ENCODE measurements at places on chromosomes 16 and 17.

DNA sequence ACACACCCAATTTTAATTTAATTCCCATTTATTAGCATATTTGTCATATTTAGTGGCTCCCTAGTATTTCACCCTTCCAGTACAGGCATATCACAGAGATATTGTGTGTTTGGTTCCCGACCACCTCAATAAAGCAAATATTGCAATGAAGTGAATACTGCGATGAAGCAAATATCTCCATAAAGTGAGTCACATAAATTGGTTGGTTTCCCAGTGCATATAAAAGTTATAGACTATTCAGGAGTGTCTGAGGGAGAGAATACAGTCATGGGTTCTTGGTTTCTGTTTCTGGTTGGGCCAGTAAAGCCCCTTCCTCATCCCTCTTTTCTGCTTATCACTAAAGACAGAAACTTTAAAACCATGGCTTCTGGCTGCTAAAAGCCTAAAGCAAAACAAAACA, 295.4 kb upstream of the AXIN2 start:
- DNase-seq = no peak

DNA sequence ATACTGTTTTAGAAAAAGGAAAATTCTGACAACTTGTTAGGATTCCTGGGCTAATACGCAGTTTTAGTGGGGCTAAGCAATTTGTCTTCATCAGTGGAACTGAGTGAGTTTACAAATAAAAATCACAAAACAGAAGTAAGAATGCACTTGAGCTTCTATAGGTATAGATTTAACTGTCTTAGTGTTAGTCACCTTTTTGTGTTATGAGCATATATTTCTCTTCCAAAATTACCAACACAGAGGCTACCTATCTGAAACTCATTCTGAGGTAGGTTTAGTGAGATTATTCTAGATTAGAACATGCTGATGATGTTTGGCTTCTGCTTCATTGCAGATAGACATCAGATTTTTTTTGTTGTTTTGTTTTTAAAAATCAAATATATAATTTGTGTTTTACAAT, 23.2 kb downstream of the METTL9 start:
- DNase-seq = no peak

DNA sequence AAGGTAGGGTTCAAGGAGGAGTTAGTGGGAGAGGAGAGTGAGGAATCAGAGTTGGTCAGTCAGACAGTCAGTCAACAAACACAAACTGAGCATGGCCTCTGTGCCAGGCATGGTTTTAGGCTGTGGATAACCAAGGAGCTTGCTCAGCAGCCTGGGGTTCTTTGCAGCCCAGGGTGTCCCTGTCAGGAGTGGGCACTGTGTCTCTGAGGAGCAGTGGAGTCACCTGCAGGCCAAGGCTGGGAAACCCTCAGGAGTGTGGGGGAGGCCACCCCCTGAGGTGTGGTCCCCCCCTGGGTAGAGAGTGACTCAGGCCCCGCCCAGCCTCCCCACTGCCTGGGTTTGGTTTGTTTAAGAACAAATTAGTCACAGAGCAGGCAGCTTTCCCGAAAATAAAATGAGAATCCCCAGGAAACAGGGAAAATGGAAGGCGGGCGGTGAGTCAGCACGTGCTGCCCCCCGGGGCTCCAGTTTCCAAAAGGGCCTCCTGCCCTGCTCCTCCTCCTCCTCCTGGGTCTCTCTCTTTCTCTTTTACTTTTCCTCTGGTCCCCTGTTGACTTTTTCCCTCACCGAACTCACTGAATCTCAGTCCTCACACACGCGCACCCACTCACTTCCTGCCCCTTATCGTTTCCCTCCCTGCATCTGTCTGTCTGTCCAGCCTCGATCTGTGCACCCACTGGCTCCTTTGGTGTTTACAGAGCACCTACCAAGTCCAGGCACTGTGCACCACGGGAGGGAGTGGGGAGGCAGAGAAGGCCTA, 44.3 kb downstream of the SOCS3 start:
- peak; percentile 90 for DNase-seq

- no peak for DNase-seq
Measured at GRCh38 chr17:80498242-80498919, 22.0 kb upstream of the NPTX1 start.

- DNase-seq = no peak
Measured at GRCh38 chr16:74605746-74606520, 981 bp downstream of the GLG1 start.

DNA sequence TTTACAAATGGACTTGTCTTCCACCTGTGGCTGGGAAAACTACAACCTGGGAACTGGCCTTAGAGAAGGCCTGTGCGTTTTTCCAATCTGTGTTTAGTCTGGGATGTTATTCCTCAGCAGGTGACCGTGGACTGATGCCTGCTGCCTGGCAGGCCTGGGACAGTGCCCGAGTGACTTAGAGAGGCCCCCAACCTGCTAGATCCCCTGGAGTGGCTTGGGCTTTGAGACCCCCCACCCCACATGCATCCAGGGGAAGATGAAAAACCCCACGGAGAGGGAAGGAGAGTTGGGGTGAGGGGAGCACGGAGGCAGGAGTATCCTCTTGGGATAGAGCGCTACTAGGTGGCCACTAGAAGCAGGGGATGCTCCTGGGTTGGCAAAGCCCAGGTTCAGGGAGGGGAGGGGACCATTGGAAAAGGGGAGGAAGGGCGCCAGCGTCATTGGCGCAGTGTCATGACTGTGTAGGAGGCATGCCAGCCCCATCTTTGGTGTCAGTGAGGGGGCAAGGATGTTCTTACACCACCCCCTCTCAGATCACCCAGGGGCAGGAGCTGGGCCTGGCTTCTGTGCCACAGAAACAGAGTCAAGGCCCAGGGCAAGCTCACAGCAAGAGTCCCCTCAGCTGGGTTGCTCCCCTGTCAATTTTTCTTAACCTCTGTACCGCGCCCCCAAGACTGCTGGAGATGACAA, 54.1 kb downstream of the MEAK7 start:
- DNase-seq = no peak

GRCh38 chr17:34800661-34801060, 160.6 kb downstream of the CCT6B start:
- no peak for DNase-seq

DNA sequence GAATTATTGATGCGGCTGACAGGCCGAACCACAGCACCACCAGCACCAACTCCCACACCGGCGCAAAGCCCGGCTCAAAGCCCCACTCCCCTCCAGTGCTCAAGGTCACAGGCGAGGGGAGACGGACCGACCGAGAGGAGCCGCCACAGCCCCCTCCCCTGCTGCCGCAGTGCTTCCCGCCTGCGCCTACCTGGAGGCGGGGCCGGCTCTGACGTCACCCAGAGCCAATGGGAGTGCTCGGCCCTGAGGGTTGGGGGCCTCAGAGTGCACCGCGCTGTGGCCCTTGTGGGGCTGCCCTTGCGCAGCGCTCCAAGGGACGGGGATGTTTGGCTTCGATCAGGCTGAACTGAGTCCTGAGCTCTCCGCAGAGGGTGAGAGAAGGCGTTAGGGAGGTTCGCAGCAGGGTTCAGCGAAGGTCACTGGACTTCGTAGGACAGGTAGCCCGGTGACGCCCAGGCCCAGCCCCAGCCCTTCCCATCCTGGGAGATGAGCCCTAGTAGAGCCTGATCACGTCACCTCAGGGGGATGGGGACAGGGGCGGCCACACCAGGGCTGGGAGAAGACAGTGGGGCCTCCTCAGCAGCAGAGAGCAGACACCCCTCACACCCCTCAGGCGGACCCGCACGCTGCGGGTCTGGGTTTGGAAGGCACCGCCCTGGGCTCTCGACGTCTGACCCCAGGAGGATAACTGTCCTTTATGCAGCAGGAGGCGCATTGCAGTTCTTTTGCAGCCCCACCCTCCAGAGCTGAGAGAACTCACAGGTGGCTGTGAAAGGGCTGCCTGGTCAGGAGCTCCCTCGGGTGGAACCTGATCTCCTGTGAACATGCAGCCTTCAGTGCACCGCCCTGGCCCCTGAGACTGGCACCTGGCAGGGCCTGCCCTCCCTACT, 1.5 kb downstream of the NDRG4 start:
- peak; percentile 89 for DNase-seq

DNA sequence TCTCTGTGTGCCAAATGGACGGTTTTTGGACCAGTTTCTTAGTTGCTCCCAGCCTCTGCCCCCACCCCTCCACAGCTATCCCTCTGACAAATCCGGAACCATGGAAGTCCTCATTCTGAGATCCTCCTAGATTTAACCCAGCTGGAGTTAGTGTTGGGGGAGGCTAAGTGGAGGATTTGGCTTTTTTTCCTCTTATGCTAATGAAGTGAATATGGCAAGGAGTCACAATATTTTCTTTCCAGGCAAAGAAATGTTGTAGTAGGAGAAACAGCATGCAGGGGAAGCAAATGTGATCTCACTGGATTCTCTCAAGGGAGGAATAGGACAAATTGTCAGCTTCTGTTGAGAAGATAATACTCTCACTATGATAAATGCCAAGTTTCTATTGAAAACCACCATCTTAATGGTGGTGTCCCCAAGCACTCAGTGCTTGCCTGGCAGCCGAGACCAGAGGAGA, 159.5 kb downstream of the MSI2 start:
- no peak for DNase-seq
